ENCODE measurements at places on chromosomes 3 and 15. TPM values are rescaled to one million over a fixed set of nuclear protein-coding genes. Genes with fewer than 3 reads are reported as not detected.

GCNT3 gene
- polyA plus RNA-seq: not detected

STAB1 gene
- 10.7 TPM for polyA plus RNA-seq

DNA sequence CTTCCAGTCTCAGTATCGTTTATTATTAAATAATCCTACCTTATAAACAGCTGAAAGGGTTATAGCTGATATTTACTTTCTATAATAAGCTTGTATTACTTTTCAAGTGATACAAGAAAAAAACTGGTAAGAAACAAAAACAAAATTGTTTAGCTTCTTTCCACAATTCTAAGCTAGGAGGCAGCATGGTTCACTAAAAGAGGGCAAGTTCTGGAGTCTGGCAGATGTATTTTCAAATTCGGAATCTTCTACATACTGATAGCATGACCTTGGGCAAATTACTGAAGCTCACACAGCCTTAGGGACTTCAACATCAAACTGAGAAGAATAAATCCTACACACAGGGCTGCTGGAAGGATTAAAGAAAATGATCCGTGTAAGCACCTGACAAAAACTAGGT is 15.4 kb downstream of the C15orf62 start:
- DNase-seq: no peak

DNA sequence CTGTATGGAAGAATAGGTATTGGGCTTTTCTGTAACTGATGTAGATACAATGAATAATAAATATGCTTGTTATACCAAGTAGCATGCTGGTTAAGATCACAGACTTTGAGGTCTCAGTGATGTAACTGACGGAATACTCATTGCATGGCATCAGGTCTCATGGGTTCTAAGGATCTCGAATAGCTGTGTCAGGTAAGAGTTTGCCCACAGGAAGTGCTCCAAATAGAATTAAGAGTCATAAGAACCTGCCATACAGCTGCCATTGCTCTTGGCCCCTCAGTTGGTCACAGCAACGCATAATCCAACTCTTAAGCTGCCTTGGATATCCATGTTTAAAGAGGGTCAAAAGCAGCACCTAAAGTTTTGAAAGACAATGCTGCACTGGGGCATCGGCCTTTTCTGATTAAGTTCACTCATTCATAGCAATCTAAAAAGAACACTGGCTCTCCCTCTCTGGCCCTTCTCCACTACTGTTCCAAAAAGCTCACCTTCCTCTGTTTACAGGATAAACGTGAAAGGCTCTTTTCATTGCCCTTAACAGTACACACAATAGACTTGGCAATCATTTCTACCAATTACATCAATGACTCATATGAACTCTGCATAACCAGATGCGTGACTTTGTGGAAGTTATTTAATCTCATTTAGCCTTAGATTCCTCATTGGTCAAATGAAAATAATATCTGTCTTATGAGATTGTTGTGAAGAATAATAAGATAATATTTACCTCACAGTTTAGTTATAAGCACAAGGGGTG is 74.6 kb downstream of the ZBTB20 start:
- DNase-seq: no peak

DNA sequence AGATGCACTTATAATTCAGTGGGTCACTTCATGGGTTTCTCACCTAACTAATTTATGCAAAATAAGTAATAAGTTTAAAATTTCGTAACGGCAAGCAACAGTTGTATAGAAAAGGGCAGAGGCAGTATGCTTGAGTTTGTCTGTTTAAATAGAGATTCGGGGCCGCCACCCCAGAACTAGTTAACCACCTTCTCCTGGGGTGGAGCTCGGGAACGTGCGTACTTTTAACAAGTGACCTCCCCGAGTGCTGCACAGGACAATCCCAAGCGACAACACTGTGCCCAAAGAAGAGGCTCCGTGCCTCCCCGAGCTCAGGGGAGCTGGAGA is 439 bp downstream of the SSR3 start:
- no peak for DNase-seq

DNA sequence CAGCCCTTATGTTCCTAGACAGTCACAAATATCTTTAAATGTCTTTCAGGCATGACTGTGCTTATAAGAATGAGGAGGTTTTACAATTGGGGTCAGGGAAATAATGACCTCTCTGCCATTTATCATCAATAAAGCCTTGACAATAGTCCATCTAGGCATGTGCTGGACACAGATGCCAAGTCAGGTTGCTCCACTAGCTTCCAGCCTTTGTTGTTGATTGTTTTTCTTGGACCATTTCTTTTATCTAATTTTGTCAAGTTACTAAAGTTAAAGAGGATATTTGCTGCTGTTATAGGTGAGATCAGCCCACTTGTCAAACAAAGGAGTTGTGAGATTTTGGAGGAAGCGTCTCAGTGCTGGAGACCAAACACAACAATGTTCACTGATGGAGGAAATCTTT is 628.0 kb downstream of the ROBO2 start:
- DNase-seq: no peak

- DNase-seq: no peak
Observed at GRCh38 chr3:48591886-48592518, 3.1 kb downstream of the COL7A1 start.

GRCh38 chr3:142963516-142964448 is at the start of gene PAQR9:
Gene PAQR9, minus strand, starts transcription at chr3:142963674. Its CDS starts 338 bp downstream, at chr3:142963336.
- DNase-seq: peak; percentile 51

All from brain (organoid and tissue), 16 donors.